Activated CD4-positive, alpha-beta T cell treated with anti-CD3 and anti-CD28 coated beads, Interleukin-2, amount 50 U/mL, for 1 hour (primary cell): ENCODE measurements at places on chromosomes 7 and 10.

GRCh38 chr7:73539709-73540108 lies 17.6 kb upstream of the BAZ1B start:
- DNase-seq, result no peak

DNA sequence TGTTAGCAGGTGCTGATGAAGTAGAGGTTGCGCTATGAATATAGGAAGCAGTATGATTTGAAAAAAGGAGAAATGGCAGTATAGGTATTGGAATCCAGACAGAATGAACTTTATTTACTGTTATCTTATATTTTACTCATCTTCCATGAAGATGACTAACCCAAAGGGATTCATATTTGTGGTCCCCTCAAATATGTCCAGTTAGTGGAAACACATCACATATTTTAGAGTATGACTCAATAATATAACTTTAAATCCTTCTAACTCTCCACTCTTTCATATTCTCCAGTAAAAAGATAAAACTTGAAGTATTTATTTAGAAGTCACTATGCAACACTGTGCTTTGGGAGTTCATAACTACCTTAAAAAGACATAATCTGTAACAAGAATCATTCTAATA lies 286.5 kb upstream of the LRRTM3 start:
- DNase-seq, result no peak

GRCh38 chr7:1511444-1512422 lies 7.5 kb upstream of the INTS1 start:
- DNase-seq, result no peak

DNA sequence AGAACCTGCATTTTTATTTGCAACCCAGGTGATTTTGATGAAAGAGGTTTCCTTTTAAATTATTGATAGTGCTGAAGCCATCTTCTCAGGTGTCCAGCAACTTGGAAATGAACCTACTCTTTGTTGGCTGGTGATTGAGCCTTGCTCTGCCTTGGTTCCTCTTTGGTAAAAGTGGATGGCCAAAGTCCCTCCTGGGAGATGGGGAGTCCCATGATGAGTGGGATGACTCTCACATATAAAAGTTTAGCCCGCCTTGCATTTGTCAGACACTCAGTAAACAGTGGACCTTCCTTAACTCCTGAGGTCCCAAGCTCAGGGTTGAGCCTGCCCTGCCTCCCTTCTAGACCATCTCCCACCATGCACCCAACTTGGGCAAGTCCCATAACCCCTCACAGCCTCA lies 28.9 kb upstream of the KAT6B start:
- no peak for DNase-seq

DNA sequence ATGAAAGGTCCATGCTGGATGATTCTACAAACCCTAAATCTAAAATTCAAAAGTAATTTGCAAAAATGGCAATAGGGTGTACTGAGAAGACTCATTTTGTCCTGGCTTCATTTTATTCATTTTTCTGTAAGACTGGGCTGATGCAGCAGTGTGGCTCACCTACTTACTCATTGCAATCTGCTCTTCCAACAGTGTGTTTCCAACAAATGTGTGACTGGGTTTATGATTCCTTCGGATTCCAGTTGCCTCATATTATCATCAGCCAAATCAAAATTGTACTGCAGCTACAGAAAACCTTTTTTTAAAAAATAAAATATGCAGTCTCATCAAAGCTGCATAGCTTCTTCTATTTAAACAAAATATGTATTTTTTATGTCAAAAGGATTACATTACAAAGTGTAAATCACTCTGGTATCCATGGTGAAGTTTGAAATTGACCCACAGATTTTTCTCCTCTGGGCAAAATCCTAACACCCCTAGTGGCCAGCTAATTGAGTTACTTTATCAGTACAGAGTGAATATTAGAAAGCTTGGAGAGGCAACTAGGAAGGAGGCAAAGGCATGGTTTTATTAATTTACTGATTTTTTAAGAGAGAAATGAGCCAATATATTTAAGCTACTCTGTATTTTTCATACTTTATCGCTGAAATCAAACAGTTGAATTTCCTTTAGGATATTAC lies 390.3 kb downstream of the MAGI2 start:
- no peak for DNase-seq

DNA sequence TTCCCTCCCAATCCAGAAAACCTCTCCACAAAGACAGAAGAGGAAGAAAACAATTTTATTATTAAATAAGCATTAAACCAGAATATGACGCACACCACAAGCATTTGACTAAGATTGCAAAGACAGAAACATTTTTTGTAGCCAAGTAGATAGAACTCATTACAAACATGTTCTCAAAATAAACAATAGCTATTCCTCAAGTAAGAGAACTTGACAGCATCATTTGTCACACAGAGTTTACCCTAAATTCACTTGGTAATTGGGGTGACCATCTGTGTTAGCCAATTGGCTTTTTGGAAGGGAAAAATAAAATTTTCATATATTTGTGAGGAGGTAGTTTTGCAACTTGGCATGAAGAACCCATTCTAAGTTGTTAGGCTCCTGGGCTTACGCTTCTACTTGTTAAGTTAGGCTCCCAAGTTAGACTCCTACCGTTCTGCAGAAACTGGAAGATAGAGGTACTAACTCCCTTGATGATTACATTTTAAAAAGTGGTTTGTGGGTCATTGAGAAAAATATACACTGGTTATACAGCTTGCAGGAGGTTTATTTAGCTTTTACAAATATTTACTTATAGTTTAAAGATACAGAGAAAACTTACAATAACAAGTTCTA lies 618.6 kb upstream of the CNTNAP2 start:
- no peak for DNase-seq

- DNase-seq, result no peak
These were observed 1212.4 kb upstream of the PHF14 start for GRCh38 chr7:9761224-9761623.

DNA sequence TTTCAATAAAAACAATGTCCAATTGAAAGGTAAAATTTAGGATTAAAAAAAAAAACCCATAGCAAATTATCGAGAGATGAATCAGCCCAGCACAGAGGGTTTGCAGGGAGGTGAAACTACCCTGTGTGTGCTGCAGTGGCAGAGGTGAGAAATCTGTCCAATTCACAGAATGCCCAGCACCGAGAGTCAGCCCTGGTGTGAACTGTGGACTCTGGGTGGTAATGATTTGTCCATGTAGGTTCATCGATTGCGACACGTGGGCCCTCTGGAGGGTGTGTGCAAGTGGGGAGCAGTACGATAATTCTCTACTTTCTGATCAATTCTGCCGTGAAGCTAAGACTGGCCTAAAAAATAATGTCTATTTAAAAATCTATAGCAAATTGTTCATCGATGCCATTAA lies 94.5 kb upstream of the PFKP start:
- DNase-seq, result no peak

- DNase-seq, result no peak
These were observed 515.8 kb upstream of the AKR1E2 start for GRCh38 chr10:4310172-4310571.
